ENCODE measurements at places on chromosomes 13 and 19.

- no peaks in the 10 kb centered on the region for H3K4me1 ChIP-seq
- H3K36me3 ChIP-seq, result peaks cover 6% of the 10 kb centered on the region
- H3K27me3 ChIP-seq, result no peaks in the 10 kb centered on the region
- DNase-seq, result no peak
These were observed 27.2 kb downstream of the WDR62 start for GRCh38 chr19:36081894-36082293.

GRCh38 chr19:46350758-46351159, 3.9 kb downstream of the PPP5C start:
- no peak for DNase-seq
- peaks cover 20% of the 10 kb centered on the region for H3K36me3 ChIP-seq
- no peaks in the 10 kb centered on the region for H3K27me3 ChIP-seq
- H3K4me1 ChIP-seq, result peaks cover 67% of the 10 kb centered on the region
- H3K4me3 ChIP-seq, result peak overlapping the region; percentile 76

GRCh38 chr13:112071102-112071722, 4.3 kb downstream of the SOX1 start:
- peaks cover 65% of the 10 kb centered on the region for H3K27me3 ChIP-seq
- H3K27ac ChIP-seq, result no peak overlapping the region
- H3K4me3 ChIP-seq, result no peak overlapping the region
- peaks cover 1% of the 10 kb centered on the region for H3K36me3 ChIP-seq
- no peak for DNase-seq

- no peak overlapping the region for H3K27ac ChIP-seq
- H3K4me3 ChIP-seq, result no peak overlapping the region
- DNase-seq, result peak; percentile 74
- H3K27me3 ChIP-seq, result peaks cover 18% of the 10 kb centered on the region
- H3K4me1 ChIP-seq, result peaks cover 15% of the 10 kb centered on the region
- H3K36me3 ChIP-seq, result peaks cover 6% of the 10 kb centered on the region
These were observed 9.1 kb downstream of the LYL1 start for GRCh38 chr19:13093407-13094105.

GRCh38 chr13:40781717-40782116, 7.7 kb upstream of the SLC25A15 start:
- DNase-seq, result no peak
- no peaks in the 10 kb centered on the region for H3K27me3 ChIP-seq
- peaks cover 13% of the 10 kb centered on the region for H3K4me1 ChIP-seq
- H3K27ac ChIP-seq, result no peak overlapping the region
- no peaks in the 10 kb centered on the region for H3K36me3 ChIP-seq
- H3K4me3 ChIP-seq, result no peak overlapping the region

DNA sequence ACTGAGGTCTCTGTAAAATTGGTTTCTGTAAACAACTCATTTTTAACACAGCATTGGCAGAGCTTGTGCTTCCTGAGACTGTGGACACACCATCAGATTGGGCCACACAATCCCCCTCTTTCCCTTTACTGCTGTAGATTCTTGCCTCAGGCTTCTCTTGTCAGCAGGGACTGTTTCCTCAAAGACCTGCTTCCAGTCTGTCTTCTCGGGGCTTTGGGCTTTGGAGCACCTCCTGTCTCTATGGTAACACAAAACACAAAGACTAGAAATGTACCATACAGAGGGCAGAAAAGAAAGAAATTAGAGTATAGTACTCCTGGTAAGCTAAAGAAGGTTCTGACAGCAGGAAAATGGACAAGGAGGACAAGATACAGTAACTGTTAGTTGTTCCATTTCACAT, 484.5 kb downstream of the DIAPH3 start:
- H3K36me3 ChIP-seq, result no peaks in the 10 kb centered on the region
- no peak overlapping the region for H3K27ac ChIP-seq
- no peaks in the 10 kb centered on the region for H3K4me1 ChIP-seq

- H3K4me1 ChIP-seq, result peaks cover 5% of the 10 kb centered on the region
- H3K4me3 ChIP-seq, result no peak overlapping the region
- H3K27me3 ChIP-seq, result peaks cover 16% of the 10 kb centered on the region
- no peak for DNase-seq
These were observed 2.0 kb downstream of the SPRY2 start for GRCh38 chr13:80338781-80339562.

DNA sequence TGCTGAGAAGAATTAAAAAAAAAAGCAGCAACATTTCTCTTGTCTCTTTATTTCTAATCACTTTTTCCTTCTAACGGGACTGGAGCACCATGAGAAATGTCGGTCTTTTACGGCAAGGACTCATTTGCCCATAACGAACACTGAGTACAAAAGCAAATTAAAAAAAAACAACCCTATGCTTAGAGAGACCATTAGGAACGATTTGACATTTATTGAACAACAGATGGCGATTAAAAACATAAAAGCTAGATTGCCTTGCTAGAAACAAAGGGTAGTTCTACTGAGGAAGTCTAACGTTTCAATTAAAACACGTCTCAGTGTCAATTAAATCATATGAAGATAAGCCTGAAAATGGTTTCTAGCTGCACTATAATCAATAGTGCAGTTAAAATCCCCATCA, 51.1 kb downstream of the OLFM4 start:
- no peaks in the 10 kb centered on the region for H3K4me1 ChIP-seq
- no peak overlapping the region for H3K27ac ChIP-seq
- no peaks in the 10 kb centered on the region for H3K36me3 ChIP-seq
- DNase-seq, result no peak
- H3K4me3 ChIP-seq, result no peak overlapping the region
- H3K27me3 ChIP-seq, result peaks cover 9% of the 10 kb centered on the region

GRCh38 chr13:99439850-99440604, 61.2 kb upstream of the TM9SF2 start:
- peaks cover 26% of the 10 kb centered on the region for H3K4me1 ChIP-seq
- peaks cover 6% of the 10 kb centered on the region for H3K36me3 ChIP-seq
- DNase-seq, result no peak
- H3K27ac ChIP-seq, result no peak overlapping the region
- no peaks in the 10 kb centered on the region for H3K27me3 ChIP-seq

GRCh38 chr13:29524176-29524575, 71.3 kb downstream of the SLC7A1 start:
- H3K36me3 ChIP-seq, result peaks cover 12% of the 10 kb centered on the region
- H3K4me3 ChIP-seq, result no peak overlapping the region
- DNase-seq, result no peak
- peak overlapping the region; percentile 38 for H3K27ac ChIP-seq

- peak overlapping the region; percentile 98 for H3K27ac ChIP-seq
- peak overlapping the region; percentile 94 for H3K4me3 ChIP-seq
- H3K4me1 ChIP-seq, result peaks cover 26% of the 10 kb centered on the region
- no peaks in the 10 kb centered on the region for H3K27me3 ChIP-seq
These were observed 9.9 kb upstream of the MKNK2 start for GRCh38 chr19:2060884-2061494.

- H3K27ac ChIP-seq, result peak overlapping the region; percentile 44
- H3K4me1 ChIP-seq, result peaks cover 27% of the 10 kb centered on the region
- no peaks in the 10 kb centered on the region for H3K27me3 ChIP-seq
- peak overlapping the region; percentile 35 for H3K4me3 ChIP-seq
- H3K36me3 ChIP-seq, result peaks cover 15% of the 10 kb centered on the region
These were observed 2.4 kb downstream of the HPN start for GRCh38 chr19:35043906-35044305.

- H3K4me3 ChIP-seq, result no peak overlapping the region
- H3K27me3 ChIP-seq, result no peaks in the 10 kb centered on the region
- peak overlapping the region; percentile 22 for H3K27ac ChIP-seq
- peak; percentile 26 for DNase-seq
- no peaks in the 10 kb centered on the region for H3K4me1 ChIP-seq
These were observed 45.5 kb upstream of the C13orf46 start for GRCh38 chr13:114019367-114019766.

DNA sequence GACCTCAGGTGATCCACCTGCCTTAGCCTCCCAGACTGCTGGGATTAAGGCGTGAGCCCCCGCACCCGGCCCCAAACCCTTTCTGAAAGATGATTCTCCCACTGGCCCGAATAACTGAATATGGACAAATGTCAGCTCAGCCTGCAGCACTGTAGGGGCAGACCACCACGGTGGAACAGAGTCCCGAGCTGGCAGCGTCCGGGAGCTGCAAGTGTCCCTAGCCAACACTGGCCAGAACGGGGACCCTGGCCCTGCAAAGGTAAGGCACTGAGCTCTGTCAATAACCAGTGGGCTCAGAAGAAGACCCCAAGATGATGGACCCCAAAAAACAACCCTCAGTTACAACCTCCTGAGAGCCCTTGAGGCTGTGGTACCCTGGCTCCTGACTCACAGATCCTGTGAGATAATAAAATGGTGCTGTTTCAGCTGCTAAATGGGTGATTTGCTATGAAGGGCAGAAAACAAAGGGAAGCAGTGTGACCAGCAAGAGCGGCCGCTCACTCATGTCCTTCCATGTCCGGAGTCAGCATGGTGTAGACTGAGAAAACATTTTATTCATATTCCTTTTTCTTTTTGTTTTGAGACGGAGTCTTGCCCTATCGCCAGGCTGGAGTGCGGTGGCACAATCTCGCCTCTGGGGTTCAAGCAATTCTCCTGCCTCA, 1.6 kb downstream of the LSM7 start:
- H3K4me1 ChIP-seq, result peaks cover 47% of the 10 kb centered on the region
- peak overlapping the region; percentile 94 for H3K27ac ChIP-seq
- H3K27me3 ChIP-seq, result no peaks in the 10 kb centered on the region

DNA sequence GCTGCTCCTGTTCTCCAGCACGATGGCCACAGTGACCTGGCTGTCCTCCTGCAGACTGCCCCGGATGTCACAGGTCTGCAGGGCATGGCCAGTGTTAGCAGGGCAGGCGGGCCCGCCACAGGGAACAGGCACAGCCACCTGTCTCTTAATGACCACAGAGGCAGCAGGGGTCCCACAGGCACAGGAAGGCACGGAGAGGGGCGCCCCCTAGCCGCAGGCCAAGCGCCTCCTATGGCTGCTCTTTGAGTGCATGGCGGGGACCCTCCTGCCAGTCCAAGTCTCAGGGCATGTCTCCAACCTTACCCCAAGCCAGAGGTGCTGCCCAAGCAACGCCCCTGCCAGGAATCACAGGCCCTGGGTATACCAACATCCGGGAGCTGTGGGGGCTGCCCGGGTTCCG, 14.1 kb downstream of the IZUMO4 start:
- peaks cover 23% of the 10 kb centered on the region for H3K4me1 ChIP-seq
- H3K27ac ChIP-seq, result no peak overlapping the region
- H3K4me3 ChIP-seq, result no peak overlapping the region

- no peak for DNase-seq
- peaks cover 4% of the 10 kb centered on the region for H3K4me1 ChIP-seq
- H3K27me3 ChIP-seq, result no peaks in the 10 kb centered on the region
- H3K4me3 ChIP-seq, result no peak overlapping the region
- H3K36me3 ChIP-seq, result no peaks in the 10 kb centered on the region
These were observed 15.9 kb upstream of the ZNF681 start for GRCh38 chr19:23774524-23774971.

GRCh38 chr19:18804643-18805042, 13.5 kb upstream of the COMP start:
- no peaks in the 10 kb centered on the region for H3K36me3 ChIP-seq
- peaks cover 17% of the 10 kb centered on the region for H3K27me3 ChIP-seq
- H3K4me3 ChIP-seq, result no peak overlapping the region
- no peak for DNase-seq

- no peak overlapping the region for H3K4me3 ChIP-seq
- H3K36me3 ChIP-seq, result no peaks in the 10 kb centered on the region
- H3K4me1 ChIP-seq, result no peaks in the 10 kb centered on the region
These were observed 40.1 kb downstream of the GPC6 start for GRCh38 chr13:93266681-93267080.

DNA sequence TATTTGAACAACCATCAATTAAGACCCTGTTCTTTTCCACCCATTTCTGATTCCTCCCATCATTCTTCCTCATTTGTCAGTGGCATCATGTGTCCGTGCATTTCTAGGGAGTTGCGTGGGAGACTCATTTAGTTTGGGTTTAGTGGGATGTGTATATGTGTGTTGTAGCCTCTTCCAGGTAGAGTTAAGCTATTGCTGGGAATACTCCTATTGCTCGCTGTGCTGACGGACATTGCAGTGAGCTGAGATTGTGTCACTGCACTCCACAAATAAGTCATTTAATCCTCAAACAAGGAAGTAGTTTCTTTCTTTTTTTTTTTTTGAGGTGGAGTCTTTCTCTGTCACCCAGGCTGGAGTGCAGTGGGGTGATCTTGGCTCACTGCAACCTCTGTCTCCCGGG, 42.2 kb upstream of the RCBTB2 start:
- H3K4me3 ChIP-seq, result no peak overlapping the region
- no peak overlapping the region for H3K27ac ChIP-seq
- H3K27me3 ChIP-seq, result no peaks in the 10 kb centered on the region
- no peak for DNase-seq

DNA sequence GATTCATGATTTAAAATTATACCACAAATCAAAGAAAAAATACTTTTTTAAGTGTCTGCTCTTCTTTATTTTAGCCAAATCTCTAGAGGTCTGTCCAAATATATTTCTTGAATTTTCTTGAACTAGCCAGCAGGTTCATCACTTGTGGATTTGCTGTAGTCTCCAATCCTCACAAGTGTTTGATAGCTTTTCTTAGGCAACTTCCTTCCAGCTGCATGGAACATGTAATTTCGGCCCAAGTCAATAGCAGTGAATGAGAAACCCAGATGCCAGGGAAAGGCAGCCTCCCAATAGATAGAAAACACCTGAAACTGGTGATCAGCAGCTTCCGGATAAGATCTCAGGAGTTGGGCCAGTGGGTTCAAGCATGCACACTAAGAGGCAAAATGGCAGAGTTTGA, 15.6 kb upstream of the RNASEH2B start:
- no peaks in the 10 kb centered on the region for H3K27me3 ChIP-seq
- no peak overlapping the region for H3K4me3 ChIP-seq
- DNase-seq, result no peak

DNA sequence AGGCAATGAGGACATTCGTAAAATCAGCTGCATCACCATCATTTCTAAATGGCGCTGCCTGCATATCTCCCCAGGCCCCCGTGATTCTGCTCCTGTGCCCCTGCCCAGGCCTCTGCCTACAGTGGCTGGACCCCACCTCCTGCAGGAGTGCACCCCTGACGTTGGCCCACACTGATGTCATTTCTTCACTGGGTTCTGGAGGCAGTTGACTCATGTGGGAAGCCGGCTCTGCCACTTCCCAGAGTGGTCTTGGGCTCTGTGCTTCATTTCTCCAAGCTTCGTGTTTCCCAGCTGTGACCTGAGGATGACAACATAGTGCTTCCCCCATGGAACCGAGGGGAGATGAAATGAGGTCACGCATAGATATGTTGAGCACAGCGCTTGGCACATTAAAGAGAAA, 19.9 kb downstream of the CCNE1 start:
- peak overlapping the region; percentile 76 for H3K4me3 ChIP-seq
- H3K4me1 ChIP-seq, result peaks cover 18% of the 10 kb centered on the region
- peaks cover 5% of the 10 kb centered on the region for H3K36me3 ChIP-seq
- DNase-seq, result no peak
- H3K27me3 ChIP-seq, result no peaks in the 10 kb centered on the region
- peak overlapping the region; percentile 92 for H3K27ac ChIP-seq

GRCh38 chr19:10782795-10783194, 53.2 kb downstream of the TMED1 start:
- peaks cover 13% of the 10 kb centered on the region for H3K4me1 ChIP-seq
- no peak for DNase-seq
- H3K27me3 ChIP-seq, result no peaks in the 10 kb centered on the region
- no peak overlapping the region for H3K27ac ChIP-seq
- peaks cover 70% of the 10 kb centered on the region for H3K36me3 ChIP-seq

- peaks cover 16% of the 10 kb centered on the region for H3K36me3 ChIP-seq
- peak within 1 kb of the TSS; percentile 60 for H3K4me3 ChIP-seq
- peaks cover 34% of the 10 kb centered on the region for H3K27me3 ChIP-seq
- H3K27ac ChIP-seq, result peak within 1 kb of the TSS; percentile 88
- DNase-seq, result no peak
These were observed at the start of gene GRIN3B for GRCh38 chr19:1000095-1000494. TSS of gene GRIN3B (plus strand) at chr19:1000419. CDS start at chr19:1000438, 19 bp downstream.

- H3K27me3 ChIP-seq, result peaks cover 70% of the 10 kb centered on the region
- H3K27ac ChIP-seq, result no peak overlapping the region
- H3K36me3 ChIP-seq, result peaks cover 2% of the 10 kb centered on the region
- H3K4me1 ChIP-seq, result peaks cover 17% of the 10 kb centered on the region
- H3K4me3 ChIP-seq, result no peak overlapping the region
These were observed 1.2 kb downstream of the FRY start for GRCh38 chr13:32032759-32033158.

- H3K36me3 ChIP-seq, result peaks cover 2% of the 10 kb centered on the region
- DNase-seq, result no peak
- peaks cover 58% of the 10 kb centered on the region for H3K27me3 ChIP-seq
- no peak overlapping the region for H3K27ac ChIP-seq
These were observed 64.2 kb downstream of the SIAH3 start for GRCh38 chr13:45787346-45787745.

All from central memory CD8-positive, alpha-beta T cell (primary cell).